ENCODE measurements at places on chromosomes 3 and 15. TPM values are rescaled to one million over a fixed set of nuclear protein-coding genes. Genes with fewer than 3 reads are reported as not detected.

LRRC31 gene
- 0.35 TPM for total RNA-seq

GOLGA8J gene
- not detected for total RNA-seq

ZNF619 gene
- 3.1 TPM for total RNA-seq

- peak; percentile 19 for DNase-seq
Observed at GRCh38 chr15:59371458-59372351, 966 bp downstream of the MYO1E start.

- no peak for DNase-seq
Observed at GRCh38 chr15:40830884-40831283, 2.4 kb upstream of the PPP1R14D start.

- no peak for DNase-seq
Observed at GRCh38 chr3:164465172-164465571, 613.1 kb downstream of the SI start.

DNA sequence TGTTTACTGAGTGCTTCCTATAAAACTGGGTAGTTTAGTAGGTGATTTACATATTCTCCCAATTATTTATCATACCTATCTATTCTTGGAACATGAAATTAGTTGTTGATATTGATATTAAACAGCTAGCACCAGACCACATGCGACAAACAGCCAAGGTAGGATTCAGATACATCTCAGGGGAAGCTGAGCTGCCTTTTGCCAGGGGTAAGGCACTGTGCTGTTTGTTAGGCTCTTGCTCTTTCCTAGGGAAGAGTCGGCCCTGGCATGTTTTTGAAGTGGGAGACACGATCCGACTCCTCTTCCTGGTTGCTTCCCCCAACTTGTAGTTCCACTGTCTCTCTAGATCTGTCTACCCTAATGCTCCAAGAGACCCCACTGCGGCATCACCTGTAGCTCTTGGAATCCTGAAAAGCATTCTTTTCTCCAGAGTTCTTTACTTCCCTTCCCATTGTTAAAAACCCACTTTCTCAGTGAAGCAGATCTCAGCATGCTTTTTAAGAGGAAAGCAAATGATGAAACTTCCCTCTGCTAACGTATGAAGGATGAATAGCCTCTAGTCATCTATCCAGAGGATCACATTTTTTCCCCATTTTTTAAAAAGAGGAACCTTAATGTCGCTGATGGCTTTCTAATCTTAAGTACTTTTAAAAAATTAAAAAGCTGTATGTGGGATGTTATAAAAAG, 138.4 kb downstream of the GHSR start:
- DNase-seq: no peak

- no peak for DNase-seq
Observed at GRCh38 chr3:172071780-172072330, 32.5 kb downstream of the FNDC3B start.
